MM.1S (cell line): ENCODE measurements at places on chromosomes 11 and 22.
A peak's percentile ranks its signal among the peaks of the same experiment; 100 is the strongest.

GRCh38 chr22:20859615-20860014 is 808 bp downstream of the SNAP29 start:
- DNase-seq = peak; percentile 19

- DNase-seq = no peak
These were observed 117.3 kb upstream of the POU2AF2 start for GRCh38 chr11:111128076-111128870.

- DNase-seq = peak; percentile 27
These were observed 56.6 kb upstream of the FDX1 start for GRCh38 chr11:110373051-110373702.

- DNase-seq = no peak
These were observed 18.2 kb upstream of the CASP12 start for GRCh38 chr11:104916442-104916841.

GRCh38 chr11:617912-618682 is 2.3 kb upstream of the IRF7 start:
- DNase-seq = no peak

DNA sequence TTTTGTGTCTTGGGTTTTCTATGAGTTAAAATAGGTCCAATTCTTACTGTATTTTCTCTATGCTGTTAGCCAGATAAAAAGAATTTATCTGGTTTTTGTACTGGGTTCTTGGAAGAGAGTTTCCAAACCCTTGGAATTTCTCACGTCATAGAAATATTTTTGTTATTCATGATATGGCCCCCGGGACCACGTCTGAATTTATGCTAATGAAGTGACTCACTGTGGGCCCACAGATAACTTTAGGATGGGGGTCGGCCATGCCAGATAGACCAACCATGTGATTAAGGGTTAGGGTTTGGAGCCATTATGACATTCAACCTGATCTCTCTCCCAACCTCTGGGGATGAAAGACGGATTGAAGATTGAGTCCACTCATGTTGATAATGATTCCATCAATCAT is 35.6 kb upstream of the DDI1 start:
- no peak for DNase-seq

DNA sequence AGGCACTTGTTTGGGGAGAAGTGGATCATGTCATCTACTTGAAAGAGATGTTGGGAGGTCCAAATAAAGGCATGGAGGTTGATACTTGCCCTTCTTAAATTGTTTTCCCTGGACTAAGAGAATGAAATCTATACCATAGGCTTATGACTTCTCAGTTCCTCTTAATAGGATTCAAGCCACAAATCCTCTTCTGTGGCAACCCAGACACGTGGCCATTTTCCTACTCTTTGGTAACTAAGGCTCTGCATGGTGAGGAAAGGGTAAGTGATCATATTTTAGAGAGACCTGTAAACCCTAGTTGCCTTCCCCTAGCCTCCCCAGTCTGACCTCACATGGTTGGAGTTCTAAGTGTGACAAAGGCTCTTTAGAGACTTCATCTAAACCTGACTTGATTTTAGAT is 72.9 kb upstream of the CD44 start:
- no peak for DNase-seq

DNA sequence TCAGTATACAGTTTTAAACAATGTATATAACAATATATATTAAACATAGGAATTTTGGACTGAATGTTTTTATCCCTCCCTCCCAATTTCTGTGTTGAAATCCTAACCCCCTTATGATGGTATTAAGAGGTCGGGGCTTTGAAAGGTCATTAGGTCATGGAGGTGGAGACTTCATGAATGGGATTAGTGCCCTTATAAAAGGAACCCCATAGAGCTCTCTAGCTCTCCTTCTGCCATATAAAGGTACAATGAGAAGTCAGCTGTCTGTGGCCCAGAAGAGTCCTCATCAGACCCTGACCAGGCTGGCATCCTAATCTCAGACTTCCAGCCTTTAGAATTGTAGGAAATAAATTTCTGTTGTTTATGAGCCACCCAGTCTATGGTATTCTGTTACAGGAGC is 6.5 kb downstream of the NNMT start:
- DNase-seq = no peak

- DNase-seq = no peak
These were observed 3.8 kb downstream of the AIP start for GRCh38 chr11:67486481-67487195.

DNA sequence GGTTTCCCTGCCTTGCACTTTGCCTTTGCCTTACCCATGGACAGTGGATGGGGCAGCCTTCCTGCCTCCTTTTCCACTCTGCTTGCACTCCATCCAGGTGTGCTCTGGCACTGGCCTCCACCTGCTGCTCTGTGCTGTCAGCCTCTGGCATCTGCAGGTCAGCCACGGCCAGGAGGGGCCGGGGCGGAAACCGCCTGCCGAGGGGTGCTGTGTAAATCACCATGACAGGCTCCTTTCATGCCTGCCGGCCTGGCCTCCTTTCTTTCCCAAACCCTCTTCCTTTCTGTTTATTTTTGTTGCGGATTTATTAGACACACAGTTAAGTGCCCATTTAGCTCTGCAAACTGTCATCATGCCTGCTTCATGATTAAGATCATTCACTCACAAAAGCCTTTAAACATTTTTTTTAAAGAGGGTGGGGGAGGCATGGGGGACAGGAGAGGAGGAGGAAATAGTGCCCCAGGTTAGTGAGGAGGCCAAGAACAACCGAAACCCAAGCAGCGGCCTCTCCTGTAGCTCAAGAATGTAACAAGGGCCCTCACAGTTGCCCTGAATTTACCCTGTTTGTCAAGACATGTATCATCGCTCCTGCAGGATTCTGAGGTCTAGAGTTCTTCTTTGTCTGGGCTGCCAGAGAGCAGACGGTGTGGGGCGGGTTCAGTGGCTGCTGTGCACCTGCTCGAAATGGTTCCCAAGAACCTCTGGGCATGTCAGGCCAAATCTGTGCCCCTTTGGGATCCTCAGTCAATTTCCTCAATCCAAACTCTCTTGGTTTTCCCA is 83.3 kb downstream of the BARX2 start:
- DNase-seq = no peak
